ENCODE measurements at places on chromosomes 16 and 17. TPM values are rescaled to one million over a fixed set of nuclear protein-coding genes. Genes with fewer than 3 reads are reported as not detected.
A peak's percentile ranks its signal among the peaks of the same experiment; 100 is the strongest.

The PPP1R1B gene
- not detected for polyA plus RNA-seq

DNA sequence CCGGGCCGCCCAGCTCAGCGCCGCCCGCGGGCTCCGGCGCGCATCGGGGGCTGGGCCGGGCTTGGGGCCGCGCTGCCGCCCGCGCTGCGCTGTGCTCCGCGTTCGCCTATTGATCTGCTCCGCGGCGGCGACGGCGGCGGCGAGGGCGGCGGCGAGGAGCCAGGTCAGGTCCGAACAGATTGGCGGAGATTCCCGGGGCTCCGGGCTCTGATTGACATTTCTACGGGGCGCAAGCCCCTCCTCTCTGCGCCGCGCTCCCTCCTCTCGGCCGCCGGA, 559 bp downstream of the IRX3 start:
- DNase-seq: no peak

- no peak for DNase-seq
Observed at GRCh38 chr17:45146166-45146565, 2.1 kb upstream of the HEXIM1 start.

- DNase-seq: no peak
Observed at GRCh38 chr16:54932737-54933254, 2.1 kb downstream of the IRX5 start.

DNA sequence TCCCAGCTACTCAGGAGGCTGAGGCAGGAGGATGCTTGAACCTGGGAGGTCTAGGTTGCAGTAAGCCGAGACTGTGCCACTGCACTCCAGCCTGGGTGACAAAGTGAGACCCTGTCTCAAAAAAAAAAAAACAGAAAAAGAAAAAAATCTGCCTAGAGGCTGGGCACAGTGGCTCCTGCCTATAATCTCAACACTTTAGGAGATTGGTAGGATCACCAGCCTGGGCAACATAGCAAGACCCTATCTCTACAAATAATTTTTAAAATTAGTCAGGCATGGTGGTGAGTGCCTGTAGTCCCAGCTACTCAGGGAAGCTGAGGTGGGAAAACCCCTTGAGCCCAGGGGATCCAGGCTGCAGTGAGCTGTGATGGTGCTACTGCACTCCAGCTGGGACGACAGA, 17.7 kb downstream of the CUEDC1 start:
- DNase-seq: no peak

DNA sequence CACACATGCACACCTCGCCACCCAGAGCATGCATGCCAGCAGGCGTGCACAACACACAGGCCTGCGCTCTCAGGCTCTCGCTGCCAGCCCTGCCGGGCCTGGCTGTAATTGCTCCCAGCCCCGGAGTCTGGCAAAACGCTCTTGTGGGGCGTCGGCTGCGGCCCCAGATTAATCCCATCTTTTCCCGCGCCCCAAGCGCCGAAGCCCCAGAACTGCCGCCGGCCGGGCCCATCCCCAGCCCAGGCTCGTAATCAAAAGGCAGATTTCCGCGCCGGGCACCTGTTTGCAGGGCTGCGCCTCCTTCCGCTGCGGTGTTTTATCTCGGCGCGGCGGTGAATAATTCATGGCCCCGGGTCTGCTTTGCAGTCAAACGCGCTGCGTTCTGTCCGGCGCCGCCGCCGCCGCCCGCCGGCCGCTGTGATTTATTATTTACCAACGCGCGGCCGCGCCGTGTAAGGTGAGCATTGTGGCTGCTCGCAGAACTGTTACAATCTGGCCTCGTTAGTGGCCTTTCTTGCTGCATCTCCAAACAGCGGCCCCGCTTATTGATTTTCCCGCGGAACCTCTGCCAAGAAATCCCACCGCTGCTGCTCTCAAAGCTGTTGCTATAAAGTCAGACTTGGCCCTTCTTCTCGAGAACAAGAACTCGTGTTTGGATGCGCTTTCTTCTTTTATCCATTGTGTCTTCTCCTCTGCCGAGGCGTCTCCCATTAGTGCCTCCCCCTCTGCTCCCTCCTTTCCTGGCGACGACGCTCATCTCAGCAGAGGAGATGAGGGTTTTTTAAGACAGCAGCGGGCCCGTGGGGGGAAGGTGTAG, 126.1 kb downstream of the IRX5 start:
- peak; percentile 19 for DNase-seq

DNA sequence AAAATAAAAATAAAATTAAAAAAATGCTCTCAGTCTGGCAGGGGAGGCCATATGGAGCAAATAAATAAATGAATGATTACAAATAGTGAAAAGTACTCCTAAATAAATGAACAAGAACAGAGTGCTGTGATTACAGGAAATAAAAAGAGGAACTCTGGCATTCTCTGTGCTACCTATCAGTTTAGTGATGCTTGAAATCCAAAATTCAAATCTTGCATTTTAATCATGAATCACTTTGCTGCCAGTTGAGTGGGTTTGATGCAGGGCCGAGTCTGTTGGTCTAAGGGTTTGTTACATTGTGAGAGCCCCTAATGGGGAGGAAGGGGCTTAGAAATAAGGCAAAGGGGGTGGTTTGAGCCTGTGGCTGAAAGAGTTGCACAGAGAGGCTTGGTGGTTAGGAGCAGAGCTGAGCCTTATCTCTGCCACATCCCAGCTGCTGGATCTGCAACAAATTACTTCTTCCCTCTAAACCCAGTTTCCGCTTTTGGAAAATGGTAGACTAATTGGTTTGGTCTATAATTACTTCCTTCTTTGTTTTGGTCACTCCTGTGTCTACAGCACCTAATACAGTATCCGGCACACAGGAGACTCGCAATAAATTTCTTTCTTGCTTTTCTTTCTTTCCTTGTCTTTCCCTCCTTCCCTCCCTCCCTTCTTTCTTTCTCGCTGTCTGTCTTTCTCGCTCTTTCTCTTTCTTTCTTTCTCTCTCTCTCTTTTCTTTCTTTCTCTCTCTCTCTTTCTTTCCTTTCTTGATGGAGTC, 6.3 kb upstream of the ABCC1 start:
- no peak for DNase-seq

The SPSB3 gene
- polyA plus RNA-seq: 17.3 TPM

Data from A549 (cell line).